Activated naive CD8-positive, alpha-beta T cell treated with anti-CD3 and anti-CD28 coated beads, Interleukin-2, amount 10 ng/mL, durations not matched to agents 7 days and 5 days (primary cell): ENCODE measurements at places on chromosomes 2 and 18.

DNA sequence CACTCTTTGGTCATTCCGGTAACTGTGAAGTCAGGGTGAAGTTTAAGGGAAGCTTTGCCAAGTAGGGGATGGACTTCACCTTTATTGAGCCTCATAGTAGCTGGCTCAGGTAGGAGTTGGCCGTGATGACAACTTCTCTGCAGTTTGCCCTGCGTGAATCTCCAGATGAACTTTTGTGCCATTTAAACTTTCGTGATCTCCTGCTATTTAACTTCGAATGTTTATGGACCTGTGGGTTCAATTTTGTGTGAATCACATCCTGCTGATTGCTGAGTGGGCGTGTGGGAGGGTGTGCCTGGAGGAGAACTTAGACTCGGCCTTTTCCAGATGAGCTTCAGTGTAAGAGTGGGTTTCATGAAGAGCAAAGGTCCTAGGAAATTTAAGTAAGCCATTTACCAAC lies 4.2 kb downstream of the UGT1A1 start:
- H3K27me3 ChIP-seq, result peaks cover 16% of the 10 kb centered on the region
- H3K4me1 ChIP-seq, result no peaks in the 10 kb centered on the region
- no peak overlapping the region for H3K27ac ChIP-seq
- DNase-seq, result no peak
- H3K36me3 ChIP-seq, result no peaks in the 10 kb centered on the region

DNA sequence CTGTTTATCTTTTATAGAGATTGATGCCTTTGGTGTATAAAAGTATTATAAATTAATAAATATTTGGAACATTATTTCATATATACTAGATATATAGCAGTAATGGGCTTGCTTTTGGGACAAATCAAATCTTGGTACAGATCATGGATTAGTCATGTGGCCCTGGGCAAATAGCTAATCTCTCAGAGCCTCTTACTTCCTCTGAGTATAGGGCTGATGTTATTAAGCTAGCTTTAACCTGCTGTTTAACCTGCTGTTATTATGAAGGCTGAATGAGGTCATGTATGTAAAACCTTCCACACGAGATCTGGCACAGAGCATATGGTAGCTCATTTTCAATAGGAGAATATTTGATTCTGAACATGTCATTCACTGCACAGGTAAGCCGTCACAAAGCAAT lies 5.7 kb downstream of the ITGB6 start:
- H3K27ac ChIP-seq, result no peak overlapping the region
- H3K36me3 ChIP-seq, result no peaks in the 10 kb centered on the region
- DNase-seq, result no peak
- peaks cover 17% of the 10 kb centered on the region for H3K4me1 ChIP-seq
- H3K27me3 ChIP-seq, result peaks cover 9% of the 10 kb centered on the region
- no peak overlapping the region for H3K4me3 ChIP-seq

DNA sequence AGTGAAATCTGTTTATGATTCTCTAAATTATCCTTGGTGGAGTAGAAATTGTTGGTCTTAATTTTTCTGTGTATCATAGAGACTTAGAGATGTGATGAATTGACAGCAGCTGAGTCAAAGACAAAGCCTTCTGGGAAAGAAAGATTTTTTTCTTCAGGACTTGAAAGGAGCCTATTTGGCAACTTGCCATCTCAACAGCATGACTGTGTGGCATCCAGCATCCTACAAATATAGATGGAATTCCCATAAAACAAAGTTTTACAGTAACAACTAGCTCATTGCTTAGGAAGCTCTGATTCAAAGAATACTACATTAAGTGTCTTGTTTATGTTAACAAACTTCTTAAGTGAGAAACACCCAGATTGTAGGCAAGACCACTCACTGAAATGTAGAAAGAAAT lies 79.2 kb upstream of the SETBP1 start:
- no peak overlapping the region for H3K27ac ChIP-seq
- H3K4me3 ChIP-seq, result no peak overlapping the region
- H3K36me3 ChIP-seq, result no peaks in the 10 kb centered on the region
- peaks cover 7% of the 10 kb centered on the region for H3K27me3 ChIP-seq
- H3K4me1 ChIP-seq, result peaks cover 6% of the 10 kb centered on the region

- H3K4me1 ChIP-seq, result no peaks in the 10 kb centered on the region
- H3K36me3 ChIP-seq, result no peaks in the 10 kb centered on the region
Measured at GRCh38 chr18:40877096-40877495, 1077.9 kb upstream of the PIK3C3 start.
